ENCODE measurements at places on chromosomes 7 and 10.

- no peak for DNase-seq
These were observed 657.3 kb upstream of the COBL start for GRCh38 chr7:51973939-51974338.

DNA sequence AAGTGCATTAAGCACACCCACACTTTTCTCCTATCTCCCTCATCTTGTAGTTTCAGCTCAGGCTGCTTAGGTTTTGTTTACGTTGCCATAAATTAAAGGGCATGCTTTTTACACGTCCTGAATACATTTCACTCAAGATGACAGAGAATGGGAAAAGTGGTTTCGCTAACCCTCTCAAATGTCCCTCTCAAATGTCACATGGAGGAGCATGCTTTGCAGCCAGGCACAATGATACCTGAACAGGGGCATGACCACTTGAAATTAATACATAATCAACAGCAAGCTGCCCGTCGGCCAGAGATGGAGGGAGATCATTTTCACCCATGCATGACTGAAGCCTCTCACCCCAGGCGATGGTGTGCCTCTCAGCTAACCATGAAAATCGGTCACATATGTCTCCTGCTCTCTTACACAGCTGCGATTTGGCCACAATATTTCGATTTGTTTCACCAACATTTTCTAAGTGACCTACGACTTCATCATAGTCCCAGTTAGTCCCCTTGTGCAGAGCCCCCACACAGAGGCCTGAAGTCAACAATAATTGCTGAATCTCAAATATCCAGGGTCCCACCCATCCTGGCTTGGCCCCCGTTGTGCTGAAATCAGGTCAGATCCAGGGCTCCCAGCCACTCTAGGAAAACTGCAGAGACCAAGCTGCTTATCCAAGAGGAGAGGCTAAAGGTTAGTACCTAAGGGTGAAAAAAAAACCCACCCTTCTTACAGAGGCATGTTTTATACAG, 373.9 kb upstream of the NFE2L3 start:
- no peak for DNase-seq

- DNase-seq = no peak
These were observed 26.6 kb downstream of the TBXAS1 start for GRCh38 chr7:139855498-139856270.

DNA sequence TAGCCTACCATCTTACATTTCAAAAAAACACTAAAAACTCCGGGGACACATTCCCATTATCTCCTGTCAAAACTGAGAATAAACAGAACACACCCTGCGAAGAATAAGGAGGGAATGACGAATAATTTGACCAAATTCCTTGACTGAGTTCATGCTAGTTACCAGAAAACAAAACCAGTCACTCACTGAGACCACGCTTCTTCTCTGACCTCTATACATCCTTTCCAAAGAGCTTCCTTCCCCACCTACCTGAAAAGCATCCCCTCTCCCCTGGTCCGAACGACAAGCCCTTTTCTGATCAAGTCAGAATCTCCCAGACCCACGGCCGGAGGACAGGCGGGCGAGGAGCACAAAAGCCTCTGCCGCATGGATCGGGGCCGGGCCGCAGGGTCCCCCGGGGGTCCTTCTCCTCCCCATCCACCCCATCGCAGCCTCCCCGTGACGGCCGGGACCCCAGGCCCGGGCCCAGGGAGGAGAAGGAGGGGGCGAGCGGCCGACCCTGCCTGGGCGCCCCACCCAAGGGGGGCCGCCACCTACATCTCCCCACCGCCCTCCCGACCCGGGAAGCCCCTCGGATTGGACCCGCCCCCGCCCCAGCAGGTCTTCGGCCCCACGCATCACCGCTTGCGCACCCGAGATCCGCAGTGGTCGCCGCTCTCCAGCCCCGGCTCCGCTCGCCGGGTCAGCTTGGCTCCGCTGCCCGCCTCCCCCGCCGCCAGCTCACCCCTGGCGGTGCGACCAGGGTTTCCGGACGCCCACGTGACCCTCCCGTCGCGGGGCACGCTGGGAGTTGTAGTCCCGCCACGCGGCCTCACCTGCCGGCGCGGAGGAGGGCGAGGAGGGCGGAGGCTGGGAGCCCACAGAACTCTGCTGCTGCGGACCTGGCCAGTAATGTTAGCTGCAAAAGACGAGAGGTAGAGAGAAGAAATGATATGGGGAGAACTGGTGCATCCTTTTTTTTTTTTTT, at the start of gene SLC37A3:
Gene SLC37A3 (minus strand): TSS at position 747 of the 967 bp plus-strand sequence. CDS start 16,004 bp downstream, outside the sequence.
- DNase-seq = peak; percentile 86

- DNase-seq = no peak
These were observed 167.9 kb downstream of the FRMD4A start for GRCh38 chr10:14162629-14163344.

Measured in left ventricle myocardium inferior (tissue), 1 donor.